AG09319 (cell line): ENCODE measurements at places on chromosomes 4 and X.

DNA sequence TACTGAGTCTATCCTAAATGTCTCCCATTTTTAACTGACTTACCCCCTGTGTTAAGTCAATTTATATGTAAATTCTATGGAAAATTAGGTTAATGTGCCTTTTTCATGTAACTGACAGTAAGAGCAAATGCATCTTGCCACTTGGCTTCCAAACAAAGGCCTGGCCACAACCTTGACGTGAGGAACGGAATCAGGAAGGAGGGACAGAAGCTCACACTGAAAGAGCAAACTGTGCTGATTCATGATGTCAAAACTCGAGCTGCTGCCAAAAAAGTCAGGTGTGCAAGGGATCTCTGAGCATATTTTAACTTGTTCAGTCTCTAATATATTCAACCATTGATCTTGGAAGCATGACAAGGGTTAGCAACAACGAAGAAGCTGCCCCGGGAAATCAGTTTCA is 35.8 kb downstream of the GPM6A start:
- no peak for DNase-seq

GRCh38 chrX:26557691-26558321 is 341.8 kb downstream of the MAGEB5 start:
- DNase-seq, result no peak

DNA sequence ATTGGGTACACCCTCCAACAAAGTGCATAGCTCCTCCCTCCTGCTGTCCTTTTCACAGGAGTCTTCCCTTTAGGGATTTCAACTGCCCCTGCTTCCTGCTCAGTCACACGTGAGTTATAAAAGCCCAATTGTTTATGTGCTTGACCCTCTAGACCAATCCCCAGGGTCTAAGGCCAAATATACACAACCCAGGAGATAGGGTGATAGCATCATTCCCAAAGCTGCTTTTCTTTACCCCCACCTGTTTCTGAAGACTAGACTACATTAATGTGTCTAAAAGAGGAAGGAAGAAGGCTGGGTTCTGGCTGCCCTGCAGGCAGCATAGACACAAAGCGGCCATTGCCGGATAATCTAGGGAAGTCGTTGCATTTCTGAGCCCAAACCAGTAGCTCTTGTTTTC is 526.7 kb upstream of the FRG1 start:
- DNase-seq, result no peak

- DNase-seq, result no peak
Measured at GRCh38 chr4:152525878-152526277, 10.0 kb downstream of the FBXW7 start.

DNA sequence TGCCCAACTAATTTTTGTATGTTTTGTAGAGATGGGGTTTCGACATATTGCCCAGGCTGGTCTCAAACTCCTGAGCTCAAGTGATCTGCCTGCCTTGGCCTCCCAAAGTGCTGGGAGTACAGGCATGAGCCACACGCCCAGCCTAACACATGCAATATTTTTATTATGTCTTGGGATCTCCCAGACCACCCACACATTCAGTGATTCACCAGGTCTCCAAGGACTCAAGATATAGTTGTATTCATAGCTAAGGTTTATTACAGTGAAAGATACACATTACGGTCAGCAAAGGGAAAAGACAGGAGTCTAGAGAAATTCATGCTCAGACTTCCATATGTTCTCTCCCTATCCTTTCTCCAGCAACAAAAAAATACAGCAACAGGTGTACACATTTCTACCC is 25.5 kb upstream of the FAM120C start:
- DNase-seq, result no peak

DNA sequence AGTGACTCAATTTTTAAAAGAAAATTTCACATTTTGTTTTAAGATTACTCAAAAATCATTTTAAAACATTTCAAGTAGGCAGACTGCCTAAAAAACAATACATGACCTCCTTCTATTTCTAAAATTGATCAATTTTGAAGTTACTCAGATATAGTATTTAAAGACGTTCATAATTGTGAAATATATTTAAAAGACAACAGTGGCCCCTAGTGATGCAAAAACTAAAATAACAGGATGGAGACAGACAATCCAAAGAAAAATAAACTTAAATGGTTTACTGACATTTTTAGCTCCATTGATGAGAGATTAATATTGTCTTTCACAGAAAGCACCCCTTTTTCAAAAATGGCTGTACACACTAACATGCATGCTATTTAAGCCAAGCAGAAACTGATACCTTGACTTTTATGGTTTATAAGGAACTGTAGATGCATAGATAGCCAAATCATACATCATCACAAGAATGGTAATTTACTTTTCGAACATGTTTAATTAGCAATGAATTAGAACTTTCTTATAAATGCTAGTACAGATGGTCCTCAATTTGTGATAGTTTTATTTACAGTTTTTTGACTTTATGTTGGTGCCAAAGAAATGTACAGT is 69.8 kb upstream of the FAT4 start:
- no peak for DNase-seq
